Head of caudate nucleus (tissue), 42 donors: ENCODE measurements at places on chromosomes 7 and 10.

DNA sequence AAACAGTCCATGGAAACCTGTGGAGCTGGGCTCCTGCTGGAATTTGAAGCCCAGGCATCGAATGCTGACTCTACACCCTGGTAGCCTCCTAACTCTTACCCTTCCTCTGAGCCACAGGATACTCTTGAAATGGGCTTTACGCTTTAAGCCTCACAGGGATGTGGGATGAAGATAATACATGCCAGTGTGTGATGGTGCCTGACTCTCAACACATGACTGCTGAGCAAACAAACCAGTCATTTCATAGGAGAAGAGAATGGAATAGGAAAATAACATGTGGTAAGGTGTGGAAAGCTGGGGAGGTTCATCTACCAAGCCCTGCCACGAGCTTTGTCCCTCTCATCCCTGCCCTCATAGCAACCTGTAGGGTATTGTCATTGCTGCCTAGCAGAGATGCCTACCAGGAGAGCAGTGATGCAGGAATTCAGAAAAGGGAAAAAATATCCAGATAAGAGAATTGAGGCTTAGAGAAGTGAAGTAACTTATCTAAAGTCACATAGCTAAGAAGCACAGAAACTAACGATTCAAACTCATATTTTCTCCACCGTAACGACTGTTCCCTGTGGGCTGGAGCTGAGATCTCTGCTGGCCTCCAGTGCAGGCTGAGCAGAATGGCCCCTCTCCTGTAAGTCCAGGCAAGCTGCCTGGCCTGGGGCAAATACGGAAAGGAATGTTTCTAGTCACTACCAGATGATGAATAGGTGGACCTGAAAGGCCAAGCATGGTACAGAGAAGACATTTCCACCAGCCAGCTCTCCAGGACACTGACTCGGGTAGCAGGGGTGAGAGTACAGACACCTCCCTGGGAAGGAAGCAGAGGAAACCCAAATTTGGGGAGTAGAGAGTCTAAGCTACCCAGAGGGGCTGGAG lies 90.2 kb upstream of the DUSP5 start:
- no peak for DNase-seq

- no peak for DNase-seq
Observed at GRCh38 chr10:84095811-84096497, 43.4 kb upstream of the GHITM start.

DNA sequence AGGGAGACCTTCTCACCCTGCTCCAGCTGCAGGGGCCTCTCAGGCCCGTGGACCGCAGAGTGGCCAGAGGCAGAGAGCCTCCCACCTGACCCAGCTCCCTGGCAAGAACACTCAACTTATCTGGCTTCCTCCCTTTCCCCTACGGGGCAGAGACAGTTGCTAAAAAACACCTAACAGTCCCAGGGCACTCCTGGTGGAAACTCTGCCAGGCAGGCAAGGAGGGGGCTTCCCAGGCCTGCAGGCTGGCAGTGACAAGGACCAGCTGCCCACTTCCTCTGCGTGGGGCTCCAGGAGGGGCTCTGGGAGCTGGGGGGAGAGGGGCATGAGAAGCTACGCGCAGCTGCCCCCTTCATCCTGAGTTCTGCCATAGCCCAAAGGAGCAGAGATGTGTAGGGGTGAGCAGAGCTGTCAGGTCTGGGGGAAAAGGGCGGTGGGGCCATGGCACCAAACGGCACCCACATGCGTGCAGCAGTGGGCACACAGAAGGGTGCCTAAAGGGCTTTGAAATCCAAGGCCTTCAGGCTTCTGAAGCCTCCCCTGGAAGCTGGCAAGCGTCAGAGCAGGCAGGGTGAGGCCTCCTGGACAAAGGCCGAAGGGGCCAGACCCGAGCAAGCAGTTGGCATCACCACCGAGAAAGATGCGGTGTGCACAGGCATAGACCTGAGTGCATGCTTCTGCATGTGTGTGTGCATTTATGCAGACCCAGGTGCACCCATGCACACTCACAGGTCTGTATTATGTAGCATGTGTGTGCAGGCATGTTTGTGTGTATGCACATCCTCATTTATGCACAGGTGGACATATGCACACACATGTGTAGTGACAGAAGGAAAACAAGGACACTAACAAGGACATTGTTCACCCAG lies 14.4 kb downstream of the SPOCK2 start:
- DNase-seq, result no peak

DNA sequence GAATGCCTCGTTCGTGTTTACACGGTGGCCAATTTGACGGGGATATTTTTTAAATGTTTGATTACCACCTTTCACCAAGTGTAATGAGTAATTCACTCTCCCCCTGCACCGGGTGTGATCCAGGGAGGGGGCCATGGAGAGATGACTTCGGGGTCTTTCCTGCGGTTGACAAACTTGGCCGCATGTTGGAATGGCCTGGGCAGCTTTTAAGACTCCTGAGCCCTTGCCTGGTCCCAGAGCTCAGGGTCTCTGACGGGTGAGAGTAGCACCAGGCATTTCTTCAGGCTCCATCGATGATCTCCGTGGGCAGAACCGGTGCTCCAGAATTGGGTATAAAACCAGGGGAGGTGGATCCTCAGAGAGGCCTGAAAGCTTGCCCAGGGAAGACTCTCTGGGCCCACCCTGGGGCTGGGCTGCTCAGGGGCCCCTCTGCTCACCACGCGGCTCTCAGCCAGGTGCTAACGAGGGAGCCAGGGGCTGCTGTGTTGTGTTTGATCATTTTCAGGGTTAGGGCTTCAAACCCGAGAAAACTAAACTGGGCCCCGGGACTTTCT lies 882 bp downstream of the ZNF282 start:
- no peak for DNase-seq

- DNase-seq, result peak; percentile 24
Observed at GRCh38 chr10:49746626-49747302, 15.4 kb downstream of the OGDHL start.

GRCh38 chr7:43658718-43659548 lies 70.4 kb downstream of the COA1 start:
- DNase-seq, result no peak

GRCh38 chr7:37448636-37449361 lies at the start of gene ELMO1:
Gene ELMO1, minus strand, starts transcription at chr7:37448864. Its CDS starts 106,174 bp downstream, at chr7:37342690.
- DNase-seq, result peak; percentile 65
